ENCODE measurements at places on chromosomes 2 and 18. TPM values are rescaled to one million over a fixed set of nuclear protein-coding genes. Genes with fewer than 3 reads are reported as not detected.

STARD6 gene
- total RNA-seq: not detected

STPG4 gene
- total RNA-seq: not detected

NOTO gene
- total RNA-seq: not detected

UPP2 gene
- not detected for total RNA-seq

C1QL2 gene
- total RNA-seq: not detected

PID1 gene
- total RNA-seq: 0.36 TPM

KRTCAP3 gene
- total RNA-seq: 12.3 TPM

FLACC1 gene
- 8.0 TPM for total RNA-seq

SNED1 gene
- 82.5 TPM for total RNA-seq

TMEM87B gene
- total RNA-seq: 18.1 TPM

GALR1 gene
- total RNA-seq: not detected

DNA sequence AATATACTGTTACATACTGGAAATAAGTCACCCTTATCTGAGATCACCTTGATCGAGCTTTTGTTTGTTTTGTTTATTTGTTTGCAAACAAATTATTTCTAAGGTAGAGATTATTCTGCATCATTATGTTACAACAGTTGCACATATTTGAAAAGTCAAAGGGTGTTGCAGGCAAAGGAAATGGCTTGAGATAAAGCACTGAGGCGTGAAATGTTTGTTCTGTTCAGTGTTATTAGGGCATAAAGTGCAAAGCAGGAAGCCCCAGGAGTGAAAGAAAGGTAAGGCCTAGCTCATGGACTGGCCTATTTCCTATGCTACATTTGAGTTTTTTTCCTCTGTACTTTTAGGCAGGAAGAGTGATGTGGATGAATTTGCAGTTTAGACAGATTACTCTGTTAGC, 1815.6 kb upstream of the LRRTM1 start:
- DNase-seq: no peak

DNA sequence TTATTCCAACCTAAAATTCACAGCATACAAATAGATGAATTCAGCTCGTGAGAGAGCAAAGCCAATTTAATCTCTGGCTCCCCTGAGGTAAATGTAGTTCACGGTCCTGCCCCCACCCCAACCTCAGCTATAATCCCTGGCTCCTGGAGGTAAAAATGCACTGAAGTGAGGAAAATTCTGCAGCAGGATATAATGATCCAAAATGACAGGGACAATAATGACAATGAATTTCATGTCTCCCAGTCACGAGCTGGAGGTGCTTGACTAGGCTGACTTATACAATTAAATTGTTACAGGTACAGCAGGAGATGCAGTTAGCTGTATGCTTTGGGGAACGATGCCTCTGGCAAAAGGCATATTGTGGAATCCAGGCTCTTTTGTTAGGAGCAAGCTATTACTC, 82.0 kb downstream of the GPD2 start:
- no peak for DNase-seq

DNA sequence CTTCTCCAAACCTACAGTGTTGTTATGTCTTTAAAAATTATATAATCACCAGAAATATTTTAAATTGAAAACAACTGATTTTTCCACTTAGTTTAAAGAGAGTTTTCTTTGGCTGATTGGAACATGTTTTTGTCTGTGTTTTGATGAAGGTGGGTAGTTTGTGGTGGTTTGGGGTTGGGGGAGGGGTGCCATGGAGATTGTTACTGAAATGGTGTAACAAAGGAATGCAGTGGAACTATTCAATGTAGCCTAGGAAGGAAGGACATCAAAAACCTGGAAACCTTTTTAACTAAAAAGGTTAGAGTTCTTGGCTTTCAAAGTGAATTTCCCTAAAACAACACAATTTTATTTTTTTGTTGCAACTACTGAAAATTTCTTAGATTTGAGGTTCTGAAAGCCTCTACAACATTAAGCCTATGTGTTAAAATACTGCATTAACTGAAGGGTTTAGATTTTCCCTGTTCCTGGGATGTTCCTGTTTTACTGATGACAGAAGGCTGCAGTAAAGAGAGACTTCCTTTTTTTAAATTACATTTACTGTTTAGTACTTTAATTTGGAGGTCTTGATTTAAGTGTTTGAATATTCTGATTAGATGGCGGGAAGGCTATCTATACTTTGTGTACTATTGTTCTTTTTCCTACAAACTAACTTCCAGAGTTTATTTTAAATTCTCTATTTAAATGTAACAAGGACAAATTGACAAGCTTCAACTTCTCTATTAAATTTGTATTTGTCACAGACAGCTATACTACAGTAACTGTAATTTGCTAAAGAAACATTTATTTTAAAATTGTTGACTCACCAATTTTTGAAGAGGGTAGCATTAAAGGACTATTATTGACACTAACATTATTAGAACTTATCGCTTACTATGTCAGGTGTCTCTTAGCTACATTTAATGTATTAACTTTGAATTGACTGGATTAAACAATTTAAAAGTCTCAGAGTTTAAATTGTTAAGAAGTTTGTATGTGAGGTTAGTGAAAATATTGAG, 87.7 kb downstream of the LIMS1 start:
- DNase-seq: no peak

DNA sequence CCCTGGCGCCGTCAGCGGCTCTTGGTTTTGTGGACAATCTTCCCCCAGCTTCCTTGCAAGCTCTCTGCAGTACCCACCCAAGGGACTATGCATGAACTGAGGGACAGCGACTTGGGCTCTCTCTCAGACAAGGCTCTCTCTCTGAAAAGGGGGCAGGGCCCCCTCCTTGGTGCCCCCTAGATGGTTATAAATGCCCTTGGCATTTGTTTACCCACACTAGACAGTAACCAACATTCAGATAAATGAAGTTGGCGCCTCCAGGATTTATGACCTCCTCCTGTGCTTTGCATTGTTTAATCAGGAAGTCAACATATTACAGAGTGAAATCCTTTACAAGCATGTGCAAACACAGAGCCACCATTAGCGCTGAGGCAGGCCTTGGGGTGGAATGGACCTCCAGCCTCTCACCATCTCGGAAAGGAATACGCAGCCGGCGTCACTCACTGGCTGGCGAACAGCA, 547.4 kb upstream of the ID2 start:
- DNase-seq: no peak

DNA sequence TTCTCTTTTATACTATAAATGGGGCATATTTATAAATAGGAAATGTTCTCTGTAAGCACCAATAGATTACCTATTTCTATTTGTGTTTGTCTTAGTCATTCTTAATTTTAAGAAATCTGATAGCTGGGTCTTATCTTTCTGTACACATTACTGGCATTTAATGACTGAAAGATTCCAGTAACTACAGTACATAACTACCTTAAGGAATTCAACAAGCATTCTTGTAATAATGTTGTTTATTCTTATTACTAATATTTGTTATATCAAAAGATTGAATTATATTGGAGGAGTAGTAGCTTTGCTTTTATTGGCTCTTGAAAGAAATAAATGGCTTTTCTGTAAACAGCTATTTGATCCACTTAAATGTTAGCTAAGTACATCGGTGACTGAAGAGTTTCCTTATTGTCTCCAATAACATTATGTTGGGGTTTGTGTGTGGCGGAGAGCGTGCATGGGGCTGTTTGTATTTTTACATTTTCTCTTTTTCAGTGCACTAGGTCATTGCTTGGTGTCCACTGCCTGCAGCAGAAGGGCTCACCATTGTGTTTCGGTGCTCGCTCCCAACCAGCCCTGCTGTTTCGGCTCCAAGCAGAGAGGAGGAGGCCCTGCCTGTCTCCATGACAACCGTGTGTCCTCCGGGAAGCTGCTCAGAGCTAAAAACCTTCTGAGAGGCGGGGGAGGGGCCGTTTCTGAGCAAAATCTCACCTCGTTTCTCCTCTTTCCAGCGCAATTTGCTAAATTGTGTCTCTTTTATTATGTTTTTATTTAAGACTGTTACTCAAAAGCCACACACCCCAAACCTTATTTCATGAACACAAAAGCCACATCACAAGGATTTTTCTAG, 112.5 kb upstream of the SLC38A11 start:
- no peak for DNase-seq

- no peak for DNase-seq
These were observed 165.4 kb downstream of the MSH2 start for GRCh38 chr2:47568164-47568850.

GRCh38 chr2:20430035-20430434, 16.8 kb upstream of the RHOB start:
- DNase-seq: no peak

DNA sequence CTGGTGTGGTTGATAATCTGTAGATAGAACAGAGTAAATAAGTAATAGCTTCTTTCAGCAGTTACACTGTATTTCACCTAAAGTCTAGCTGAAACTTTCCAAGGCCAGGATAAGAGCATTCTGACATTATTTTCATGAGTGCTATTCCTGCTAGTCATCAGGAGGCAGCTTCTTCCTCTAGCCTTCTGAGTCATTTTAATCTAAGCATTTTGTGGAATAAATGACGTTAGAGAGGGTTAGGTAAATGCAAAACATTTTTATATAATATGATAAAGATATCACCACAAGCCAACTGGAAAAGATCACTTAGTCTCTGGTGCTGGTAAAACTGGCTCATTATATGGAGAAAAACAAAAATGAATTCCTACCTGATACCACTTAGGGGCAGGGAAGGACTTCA, 138.5 kb downstream of the MEP1B start:
- DNase-seq: no peak

DNA sequence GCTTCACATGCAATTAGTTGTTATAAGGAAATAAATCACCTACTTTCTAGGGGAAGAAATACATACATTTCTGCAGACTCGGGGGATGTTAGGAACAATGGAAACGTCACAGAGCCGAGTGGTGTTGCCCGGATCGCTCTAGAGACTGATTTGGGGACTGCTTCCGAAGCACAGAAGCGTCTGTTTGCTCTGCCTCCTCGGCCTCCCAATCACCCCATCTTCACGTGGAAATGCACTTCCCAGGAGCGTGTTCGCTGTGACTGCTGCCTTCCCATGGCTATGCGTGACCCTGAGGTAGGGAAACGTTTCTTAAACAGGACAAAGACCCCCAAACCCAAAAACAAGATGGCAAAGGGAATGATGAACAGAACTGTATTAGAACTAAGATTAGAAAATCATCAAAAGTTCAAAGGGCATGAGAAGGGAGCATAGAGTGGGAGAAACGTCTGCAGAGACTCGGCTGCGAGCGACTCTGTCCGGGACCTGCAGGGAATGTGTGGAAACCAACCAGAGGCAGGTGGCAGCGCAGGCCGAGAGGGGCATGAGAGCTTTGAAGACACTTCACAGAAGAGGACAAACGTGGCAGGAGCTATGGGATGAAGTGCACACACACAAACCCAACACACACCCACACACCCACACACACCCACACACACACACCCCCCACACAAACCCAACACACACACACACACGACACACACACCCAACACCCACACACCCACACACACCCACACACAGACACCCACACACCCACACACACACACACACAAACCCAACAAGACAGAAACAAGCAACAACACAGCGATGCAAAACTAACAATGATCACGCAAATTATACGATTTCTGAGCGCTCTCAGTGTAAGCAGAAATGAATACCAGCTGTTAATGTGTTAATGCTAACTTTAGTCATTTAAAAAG, 41.3 kb downstream of the RTP5 start:
- DNase-seq: no peak

DNA sequence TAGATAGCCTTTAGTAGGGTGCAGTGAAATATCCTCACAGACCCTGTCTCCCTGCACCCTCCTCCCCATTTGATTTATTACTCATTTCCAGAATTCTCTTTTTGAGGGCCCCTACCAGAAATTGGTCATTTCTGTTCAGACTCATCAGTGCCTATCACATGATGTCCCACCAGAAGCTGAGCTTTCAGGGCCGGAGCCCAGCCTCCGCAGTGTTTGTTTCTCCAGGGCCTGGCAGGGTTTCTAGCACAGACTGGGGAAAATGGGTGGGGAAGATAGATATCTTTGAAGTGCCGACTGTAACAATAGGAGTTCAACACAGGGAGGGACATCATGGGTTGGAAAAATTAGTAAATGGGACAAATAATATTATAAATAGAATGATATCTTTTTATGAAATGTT, 208.0 kb downstream of the PTGR3 start:
- DNase-seq: no peak

DNA sequence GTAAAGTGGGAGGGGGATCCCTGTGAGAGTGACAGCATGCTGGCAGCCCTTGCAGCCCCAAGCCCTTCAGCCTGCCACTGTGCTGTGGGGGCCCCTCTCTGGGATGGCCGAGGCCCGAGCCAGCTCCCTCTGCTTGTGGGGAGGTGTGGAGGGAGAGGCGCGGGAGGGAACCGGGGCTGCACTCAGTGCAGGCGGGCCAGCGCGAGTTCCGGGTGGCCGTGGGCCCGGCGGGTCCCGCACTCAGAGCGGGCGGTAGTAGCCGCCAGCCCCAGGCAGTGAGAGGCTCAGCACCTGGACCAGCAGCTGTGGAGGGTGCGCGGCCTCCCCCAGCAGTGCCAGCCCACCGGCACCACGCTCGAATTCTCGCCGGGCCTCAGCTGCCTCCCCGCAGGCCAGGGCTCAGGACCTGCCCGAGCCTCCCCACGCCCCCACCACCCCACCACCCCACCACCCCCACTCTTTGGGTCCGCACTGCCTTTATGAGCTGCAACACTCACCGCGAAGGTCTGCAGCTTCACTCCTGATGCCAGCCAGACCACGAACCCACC, 208.1 kb downstream of the CDH19 start:
- no peak for DNase-seq

GRCh38 chr18:45690975-45691815, 32.8 kb upstream of the SLC14A1 start:
- peak; percentile 68 for DNase-seq

- DNase-seq: no peak
These were observed 3.3 kb downstream of the DSC2 start for GRCh38 chr18:31098878-31099277.

DNA sequence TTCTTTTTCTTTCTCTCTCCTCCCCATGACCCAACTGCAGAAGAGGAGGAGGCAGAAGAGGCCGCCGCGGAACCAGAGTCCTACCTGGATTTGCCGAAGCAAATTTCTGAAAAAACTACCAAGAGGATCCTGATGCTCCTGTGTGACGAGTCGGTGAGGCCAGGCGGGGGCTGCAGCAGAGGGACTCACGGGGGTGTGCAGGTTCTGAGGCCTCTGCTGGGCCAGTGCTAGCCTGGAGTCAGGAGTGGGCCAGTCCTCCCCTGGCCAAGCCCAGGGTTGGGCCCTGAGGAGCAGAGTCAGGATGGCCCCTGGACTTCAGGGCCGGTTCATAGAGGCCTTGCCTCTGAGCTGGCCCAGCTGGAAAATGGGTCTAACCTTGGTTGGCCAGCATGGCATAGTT, 29.3 kb downstream of the OTOF start:
- DNase-seq: no peak

GRCh38 chr2:127175041-127175721, 44.9 kb downstream of the CYP27C1 start:
- no peak for DNase-seq

GRCh38 chr2:218517434-218518206, 50.5 kb downstream of the USP37 start:
- no peak for DNase-seq

- DNase-seq: no peak
These were observed 44.4 kb downstream of the EN1 start for GRCh38 chr2:118803012-118803411.

GRCh38 chr18:52090005-52090404, 250.0 kb upstream of the DCC start:
- DNase-seq: no peak

GRCh38 chr2:24840164-24840869, 47.1 kb downstream of the CENPO start:
- DNase-seq: no peak

GRCh38 chr2:74845991-74846390, 12.1 kb downstream of the HK2 start:
- no peak for DNase-seq

GRCh38 chr2:11022591-11023273, 111.0 kb downstream of the KCNF1 start:
- no peak for DNase-seq

GRCh38 chr2:219419331-219420197, 1.4 kb downstream of the DES start:
- no peak for DNase-seq
